Natural killer cell (primary cell): ENCODE measurements at places on chromosomes 3 and 15. TPM values are rescaled to one million over a fixed set of nuclear protein-coding genes. Genes with fewer than 3 reads are reported as not detected.

Gene CLDN18
- total RNA-seq, result not detected

- no peak overlapping the region for H3K27ac ChIP-seq
- no peak for DNase-seq
- H3K4me3 ChIP-seq, result no peak overlapping the region
Observed at GRCh38 chr3:78798266-78798832, 969.4 kb downstream of the ROBO1 start.

- no peak overlapping the region for H3K4me3 ChIP-seq
- H3K4me1 ChIP-seq, result no peaks in the 10 kb centered on the region
- no peak overlapping the region for H3K27ac ChIP-seq
Observed at GRCh38 chr3:124352149-124352539, 360.2 kb upstream of the ROPN1 start.

GRCh38 chr15:98547741-98548138 is 100.6 kb upstream of the IGF1R start:
- peaks cover 14% of the 10 kb centered on the region for H3K4me1 ChIP-seq
- H3K27me3 ChIP-seq, result peaks cover 16% of the 10 kb centered on the region
- H3K36me3 ChIP-seq, result no peaks in the 10 kb centered on the region
- DNase-seq, result peak; percentile 4

GRCh38 chr3:46825450-46825849 is 37.8 kb downstream of the MYL3 start:
- peaks cover 6% of the 10 kb centered on the region for H3K4me1 ChIP-seq
- H3K27me3 ChIP-seq, result no peaks in the 10 kb centered on the region
- no peak overlapping the region for H3K4me3 ChIP-seq
- no peak for DNase-seq

GRCh38 chr15:101169495-101170071 is 82.3 kb downstream of the CHSY1 start:
- H3K4me1 ChIP-seq, result peaks cover 17% of the 10 kb centered on the region
- no peak for DNase-seq
- no peaks in the 10 kb centered on the region for H3K36me3 ChIP-seq
- no peak overlapping the region for H3K4me3 ChIP-seq
- H3K27ac ChIP-seq, result no peak overlapping the region

- H3K4me1 ChIP-seq, result no peaks in the 10 kb centered on the region
- no peaks in the 10 kb centered on the region for H3K27me3 ChIP-seq
- no peak overlapping the region for H3K4me3 ChIP-seq
Observed at GRCh38 chr3:126370055-126370454, 12.8 kb upstream of the KLF15 start.

Gene CCR9
- total RNA-seq, result 0.27 TPM

Gene OCA2
- 1.5 TPM for total RNA-seq

DNA sequence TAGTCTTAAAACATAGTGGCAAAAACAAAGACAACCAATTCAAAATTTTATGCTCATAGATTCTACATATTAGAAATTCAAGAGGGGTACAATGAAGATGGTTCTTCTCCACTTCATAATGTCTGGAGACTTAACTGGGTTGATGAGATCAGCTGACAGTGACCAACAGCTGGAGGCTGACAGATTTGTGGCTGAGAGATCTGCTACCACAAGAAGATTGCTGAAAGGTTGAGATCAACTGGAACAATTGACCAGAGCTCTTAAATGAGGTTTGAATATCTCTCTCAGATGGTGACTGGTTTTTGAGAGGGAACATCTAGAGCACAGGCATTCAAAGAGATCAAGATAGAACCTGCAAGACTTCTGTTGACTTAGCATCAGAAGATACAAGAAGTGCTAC is 254.1 kb upstream of the ARPP21 start:
- H3K27ac ChIP-seq, result no peak overlapping the region
- no peaks in the 10 kb centered on the region for H3K4me1 ChIP-seq
- H3K36me3 ChIP-seq, result no peaks in the 10 kb centered on the region
- H3K4me3 ChIP-seq, result no peak overlapping the region

GRCh38 chr3:71300951-71301393 is 282.6 kb downstream of the FOXP1 start:
- peak; percentile 29 for DNase-seq
- no peaks in the 10 kb centered on the region for H3K36me3 ChIP-seq
- no peaks in the 10 kb centered on the region for H3K27me3 ChIP-seq

Gene MYO5C
- 0.82 TPM for total RNA-seq

DNA sequence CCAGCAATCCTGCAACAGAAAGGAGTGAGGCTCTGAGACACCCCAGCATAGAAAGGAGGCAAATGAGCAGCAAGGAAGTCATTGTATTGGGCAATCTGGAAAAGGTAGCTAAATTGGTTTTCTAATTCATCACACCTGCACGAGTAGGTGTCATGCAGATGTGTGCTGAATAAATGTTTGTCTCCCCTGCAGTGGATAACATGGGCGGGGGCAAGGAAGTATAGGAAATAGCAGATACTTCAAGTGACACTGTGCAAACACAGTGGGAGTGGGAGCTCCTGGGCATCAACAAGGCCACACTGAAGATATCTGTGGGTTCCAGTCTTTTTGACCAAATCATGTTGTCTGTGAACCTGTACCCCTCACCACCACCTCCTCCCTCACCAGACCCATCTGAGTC is 14.4 kb upstream of the HTR3E start:
- no peak overlapping the region for H3K27ac ChIP-seq
- no peaks in the 10 kb centered on the region for H3K27me3 ChIP-seq
- DNase-seq, result no peak
- no peak overlapping the region for H3K4me3 ChIP-seq
- no peaks in the 10 kb centered on the region for H3K4me1 ChIP-seq

DNA sequence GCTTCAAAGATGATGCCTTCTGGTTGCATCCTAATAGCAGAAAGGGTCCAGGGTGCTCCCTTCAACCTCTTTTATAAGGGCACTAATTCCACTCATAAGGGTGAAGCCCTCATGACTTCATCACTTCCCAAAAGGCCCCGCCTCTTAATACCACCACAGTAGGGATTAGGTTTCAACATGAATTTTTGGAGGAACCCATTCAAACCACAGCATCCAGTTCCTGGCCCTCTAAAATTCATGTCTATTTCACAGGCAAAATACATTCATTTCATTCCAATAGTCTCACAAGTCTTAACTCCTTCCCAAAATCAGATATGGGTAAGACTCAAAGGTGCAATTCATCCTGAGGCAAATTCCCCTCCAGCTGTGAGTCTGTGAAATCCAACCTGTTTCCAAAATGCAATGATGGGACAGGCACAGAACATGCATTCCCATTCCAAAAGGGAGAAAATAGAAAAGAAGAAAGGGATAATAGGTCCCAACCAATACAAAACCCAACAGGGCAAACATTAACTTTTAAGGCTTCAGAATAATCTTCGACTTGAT is 124.0 kb downstream of the ATP1B3 start:
- no peak for DNase-seq
- H3K36me3 ChIP-seq, result peaks cover 4% of the 10 kb centered on the region
- no peak overlapping the region for H3K27ac ChIP-seq
- H3K4me3 ChIP-seq, result no peak overlapping the region
- no peaks in the 10 kb centered on the region for H3K4me1 ChIP-seq
- no peaks in the 10 kb centered on the region for H3K27me3 ChIP-seq

DNA sequence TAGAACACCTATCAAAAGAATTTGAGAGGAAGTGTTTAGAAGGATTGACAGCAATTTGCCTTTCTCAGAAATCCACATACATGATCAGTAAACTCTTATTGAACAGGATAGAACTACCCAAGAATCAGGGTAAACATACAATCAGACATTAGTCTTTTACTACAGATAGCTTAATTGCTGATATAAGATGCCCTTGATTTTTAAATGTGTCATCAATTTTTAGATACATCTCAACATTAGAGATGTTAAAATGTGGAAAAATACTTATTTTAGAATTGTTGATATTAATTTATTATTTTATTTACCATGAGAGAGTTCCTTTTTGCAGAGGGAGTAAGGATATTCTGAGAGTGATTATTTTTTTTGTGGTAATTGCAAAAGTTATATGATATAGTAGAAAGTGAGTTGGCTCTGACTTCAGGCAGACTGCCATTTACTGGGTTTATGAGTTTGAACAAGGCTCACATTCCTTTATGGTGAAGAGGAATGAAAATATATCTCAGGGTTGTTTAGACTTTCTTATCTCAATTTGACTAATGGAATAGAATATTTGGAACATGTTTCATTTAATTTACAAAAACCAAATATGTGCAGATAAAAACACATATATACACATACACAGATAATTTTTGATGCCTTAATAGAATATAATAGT is 302.8 kb upstream of the GOLIM4 start:
- H3K4me3 ChIP-seq, result no peak overlapping the region
- H3K27me3 ChIP-seq, result no peaks in the 10 kb centered on the region
- no peak overlapping the region for H3K27ac ChIP-seq

Gene LRRN1
- 0.85 TPM for total RNA-seq

DNA sequence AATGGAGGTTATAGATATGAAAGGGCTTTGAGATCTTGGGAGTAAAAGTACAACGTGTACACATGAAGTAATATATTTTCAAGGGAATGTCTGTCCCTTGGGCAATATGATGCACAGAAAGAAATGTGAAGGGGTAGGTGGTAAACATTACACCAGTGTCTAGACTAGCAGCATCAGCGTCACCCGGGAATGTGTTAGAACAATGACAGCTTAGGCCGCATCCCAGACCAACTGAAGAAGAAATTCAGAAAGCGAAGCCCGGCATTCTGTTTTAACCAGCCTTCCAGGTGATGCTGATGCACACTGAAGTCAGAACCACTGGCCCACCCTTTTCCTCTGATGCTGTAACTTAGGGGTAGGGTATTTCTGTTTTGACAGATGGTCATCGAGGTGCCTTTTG is 6.3 kb downstream of the INAFM2 start:
- peaks cover 39% of the 10 kb centered on the region for H3K4me1 ChIP-seq
- H3K36me3 ChIP-seq, result no peaks in the 10 kb centered on the region
- H3K27ac ChIP-seq, result no peak overlapping the region
- no peak for DNase-seq
- H3K4me3 ChIP-seq, result no peak overlapping the region

DNA sequence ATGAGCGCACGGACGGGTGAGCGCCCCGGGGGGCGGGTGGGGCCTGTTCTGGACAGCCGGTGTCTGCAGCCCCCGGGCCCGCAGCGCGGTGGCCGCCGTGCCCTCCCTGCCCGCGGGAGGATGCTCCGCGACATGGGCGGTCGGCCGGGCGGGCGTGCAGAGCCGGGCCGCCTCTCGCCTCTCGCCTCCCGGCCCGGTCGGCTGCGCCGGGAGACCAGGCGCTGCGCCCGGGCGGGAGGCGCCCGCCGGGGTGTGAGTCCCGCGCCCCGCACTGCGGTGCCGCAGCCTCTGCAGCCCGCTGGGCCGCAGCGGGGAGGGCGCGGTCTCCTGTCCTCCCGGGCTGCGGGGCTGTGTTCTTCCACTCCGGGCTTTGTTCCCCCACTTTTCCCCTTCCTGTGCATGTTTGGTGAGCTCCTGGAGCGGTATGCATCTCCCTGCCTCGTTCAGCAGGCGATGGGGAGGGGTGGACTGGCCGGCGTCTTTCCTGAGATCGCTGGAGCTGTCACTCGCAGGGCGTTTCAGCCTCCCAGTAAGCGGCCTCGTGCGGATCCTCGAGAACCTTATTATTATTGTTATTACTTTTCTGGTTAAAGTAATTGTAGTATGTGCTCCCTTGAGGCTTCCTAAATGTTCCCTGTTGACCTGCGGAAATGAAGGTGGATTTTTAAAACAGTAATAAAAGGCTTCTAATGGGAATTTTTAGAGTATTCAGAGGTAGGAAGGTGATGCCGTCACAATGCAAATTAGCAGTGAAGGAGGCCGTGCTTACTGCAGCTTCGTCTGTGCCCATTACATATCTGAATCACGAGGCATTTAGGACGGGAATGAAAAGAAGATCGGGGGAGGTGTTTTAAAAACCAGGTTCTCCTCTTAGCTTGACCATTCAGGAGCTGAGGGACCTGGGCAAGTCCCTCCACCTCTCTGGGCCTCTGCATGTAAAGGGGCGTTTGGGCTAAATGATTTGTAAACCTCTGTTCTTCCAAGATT is 593 bp downstream of the TMOD2 start:
- peaks cover 12% of the 10 kb centered on the region for H3K4me1 ChIP-seq
- H3K36me3 ChIP-seq, result no peaks in the 10 kb centered on the region
- no peak overlapping the region for H3K27ac ChIP-seq
- peaks cover 8% of the 10 kb centered on the region for H3K27me3 ChIP-seq
- DNase-seq, result peak; percentile 37

Gene KCNMB3
- total RNA-seq, result 1.3 TPM

GRCh38 chr3:84440291-84440690 is 518.5 kb upstream of the CADM2 start:
- H3K27ac ChIP-seq, result no peak overlapping the region
- no peaks in the 10 kb centered on the region for H3K27me3 ChIP-seq
- H3K36me3 ChIP-seq, result no peaks in the 10 kb centered on the region
- no peak for DNase-seq

DNA sequence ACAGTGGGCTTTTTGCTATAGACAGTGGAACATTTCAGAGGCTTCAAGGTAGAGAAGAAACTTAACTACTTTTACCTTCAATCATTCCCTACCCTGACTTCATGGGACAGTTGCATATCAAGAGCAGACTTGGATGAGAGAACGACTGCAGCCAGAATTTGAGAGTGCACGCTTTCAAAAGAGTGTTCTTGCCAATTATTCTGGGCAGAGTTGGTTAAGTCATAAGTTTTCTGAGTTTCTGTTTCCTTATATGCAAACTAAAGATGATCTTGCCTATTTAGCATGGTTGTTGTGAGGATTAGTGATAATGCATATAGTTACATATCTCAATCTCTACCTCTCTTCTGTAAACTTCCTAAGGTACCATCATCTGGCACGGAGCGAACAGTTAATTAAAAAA is 7.6 kb downstream of the SLC9A9 start:
- H3K36me3 ChIP-seq, result no peaks in the 10 kb centered on the region
- no peaks in the 10 kb centered on the region for H3K27me3 ChIP-seq
- no peaks in the 10 kb centered on the region for H3K4me1 ChIP-seq
- no peak overlapping the region for H3K27ac ChIP-seq
- no peak overlapping the region for H3K4me3 ChIP-seq

- peak overlapping the region; percentile 70 for H3K27ac ChIP-seq
- peak overlapping the region; percentile 36 for H3K4me3 ChIP-seq
- peak; percentile 82 for DNase-seq
Observed at GRCh38 chr3:172595664-172596393, 72.6 kb upstream of the TNFSF10 start.

Gene PLSCR2
- total RNA-seq, result not detected

GRCh38 chr3:38617586-38617985 is 31.9 kb downstream of the SCN5A start:
- no peak overlapping the region for H3K27ac ChIP-seq
- H3K4me3 ChIP-seq, result no peak overlapping the region
- H3K4me1 ChIP-seq, result no peaks in the 10 kb centered on the region
- H3K36me3 ChIP-seq, result no peaks in the 10 kb centered on the region

DNA sequence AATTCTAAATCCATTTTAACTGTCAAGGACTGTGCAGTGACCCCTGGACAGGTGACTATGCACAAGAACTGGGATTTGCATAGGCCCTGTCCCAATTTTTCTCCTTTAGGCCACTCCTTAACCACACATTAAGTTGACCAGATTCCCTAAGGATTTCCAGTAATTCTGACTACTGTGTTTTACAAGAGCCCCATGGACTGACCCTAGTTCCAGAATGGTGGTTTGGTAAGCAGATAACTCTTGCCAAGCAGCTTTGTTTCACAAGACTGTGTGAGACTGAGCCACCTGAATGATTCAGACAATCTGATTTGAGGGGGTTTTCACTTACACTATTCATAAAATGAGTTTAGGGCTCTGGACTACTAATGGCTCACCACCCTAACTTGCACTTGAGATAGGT is 535.8 kb downstream of the ZBBX start:
- H3K4me3 ChIP-seq, result no peak overlapping the region
- DNase-seq, result no peak
- H3K4me1 ChIP-seq, result no peaks in the 10 kb centered on the region
- H3K27ac ChIP-seq, result no peak overlapping the region

GRCh38 chr3:37968813-37969595 is 21.6 kb upstream of the VILL start:
- no peaks in the 10 kb centered on the region for H3K27me3 ChIP-seq
- no peak overlapping the region for H3K4me3 ChIP-seq
- no peak overlapping the region for H3K27ac ChIP-seq
- no peaks in the 10 kb centered on the region for H3K4me1 ChIP-seq
- no peaks in the 10 kb centered on the region for H3K36me3 ChIP-seq
